ENCODE measurements at places on chromosomes 1 and 21.

- no peak for DNase-seq
Observed at GRCh38 chr1:8430476-8430875, 112.6 kb downstream of the SLC45A1 start.

GRCh38 chr1:215865060-215865459, 298.0 kb downstream of the KCTD3 start:
- no peak for DNase-seq

DNA sequence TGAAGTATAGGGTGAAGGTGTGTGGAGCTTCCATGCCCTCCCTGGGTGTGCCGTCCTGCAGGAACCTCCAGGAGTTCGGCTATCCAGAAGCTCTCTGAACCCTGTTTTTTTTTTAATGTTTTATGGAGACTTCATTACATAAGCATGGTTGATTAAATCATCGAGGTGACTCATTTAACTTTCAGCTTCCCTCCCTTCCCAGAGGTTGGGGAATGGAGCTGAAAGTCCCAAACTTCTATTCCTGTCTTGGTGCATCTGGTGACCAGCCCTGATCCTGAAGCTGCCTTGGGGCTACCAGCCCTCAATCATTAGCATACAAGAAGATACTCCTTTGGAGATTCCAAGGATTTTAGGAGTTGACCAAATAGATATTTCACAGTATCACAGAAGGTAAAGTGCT, 9.5 kb downstream of the RRP15 start:
- DNase-seq: no peak

GRCh38 chr1:200738949-200739651, 407 bp downstream of the CAMSAP2 start:
- DNase-seq: peak; percentile 81

DNA sequence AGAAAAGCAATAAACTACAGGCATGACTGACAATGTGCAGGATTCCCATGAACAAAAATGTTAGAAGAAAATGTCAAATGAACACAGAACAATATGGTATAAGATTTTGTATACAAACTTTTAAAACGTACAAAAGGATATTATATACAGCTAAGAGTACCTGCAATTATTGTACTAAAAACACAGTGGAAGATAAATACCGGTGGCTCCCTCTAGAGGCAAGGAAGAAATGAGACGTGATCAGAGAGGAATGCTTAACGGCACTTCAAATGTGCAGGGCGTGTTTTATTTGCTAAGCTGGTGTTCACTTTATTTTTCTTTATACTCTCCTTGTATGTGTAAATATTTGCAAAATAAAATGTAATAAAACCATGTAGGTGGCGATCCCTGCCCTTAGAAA, 191.8 kb upstream of the SAMSN1 start:
- DNase-seq: peak; percentile 45

GRCh38 chr1:109793089-109793485, 29.4 kb upstream of the EPS8L3 start:
- no peak for DNase-seq

GRCh38 chr1:39922251-39922688, 20.6 kb upstream of the MYCL start:
- DNase-seq: no peak

GRCh38 chr1:232335741-232336293, 294.1 kb downstream of the SIPA1L2 start:
- DNase-seq: peak; percentile 51

- no peak for DNase-seq
Observed at GRCh38 chr1:170586321-170587252, 54.6 kb downstream of the GORAB start.

GRCh38 chr21:44888581-44889550, 15.4 kb upstream of the PTTG1IP start:
- DNase-seq: no peak

- DNase-seq: peak; percentile 76
Observed at GRCh38 chr1:15128520-15129313, 24.8 kb upstream of the TMEM51 start.

GRCh38 chr21:37139154-37139553, 66.1 kb downstream of the TTC3 start:
- DNase-seq: no peak

DNA sequence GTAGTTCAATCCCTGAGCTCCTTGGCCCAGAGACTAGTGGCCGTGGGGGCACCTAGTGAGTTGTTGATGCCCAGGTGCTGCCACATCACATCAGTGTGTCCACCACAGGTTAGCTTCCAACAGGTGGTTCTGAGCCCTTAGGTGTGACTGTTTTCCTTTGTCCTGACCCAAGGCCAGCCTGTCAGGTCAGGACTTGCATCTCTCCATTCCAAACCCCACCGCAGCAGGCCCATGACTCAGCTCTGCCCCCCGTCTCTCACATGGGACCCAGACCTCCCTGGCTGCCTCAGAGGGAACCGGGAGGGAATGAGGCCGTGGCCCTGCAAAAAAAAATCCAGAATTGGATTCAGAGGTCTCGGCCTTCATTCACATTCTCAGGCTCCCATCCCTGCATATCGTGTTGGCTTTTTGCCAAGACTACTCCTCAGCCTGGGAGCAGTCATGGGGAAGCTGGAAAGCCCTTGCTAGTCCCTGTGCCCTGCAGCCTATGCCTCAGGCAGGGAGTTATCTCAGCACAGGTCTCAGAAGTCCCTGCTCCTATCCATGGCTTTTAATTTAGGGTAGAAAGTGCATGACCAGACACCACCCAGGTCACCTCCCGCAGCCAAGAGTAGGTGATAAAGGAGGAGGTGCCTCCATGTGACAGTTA, 7.2 kb downstream of the INAVA start:
- DNase-seq: no peak

DNA sequence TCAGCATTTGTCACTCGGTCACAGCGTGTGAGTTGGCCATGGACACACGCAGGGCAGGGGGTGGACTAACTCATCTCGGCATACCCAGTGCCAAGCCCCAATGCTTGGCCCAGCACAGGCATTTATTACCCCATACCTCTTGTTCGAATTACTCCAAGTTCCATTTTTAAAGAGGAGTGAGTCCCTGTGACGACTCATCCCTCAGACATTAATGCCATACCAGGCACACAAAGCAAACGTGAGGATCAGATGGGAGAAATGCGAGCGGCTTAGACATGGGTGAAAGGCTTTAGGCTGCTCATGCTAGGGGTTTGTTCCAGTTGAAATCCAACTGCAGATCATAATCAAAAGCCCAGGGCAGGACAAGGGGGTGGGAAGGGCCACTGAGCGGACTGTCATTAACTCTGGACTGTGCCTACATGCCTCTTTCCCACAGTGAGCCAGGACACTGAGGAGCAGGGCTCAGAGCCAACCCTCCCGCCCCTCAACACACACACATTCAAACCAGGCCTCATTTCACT, 118.5 kb upstream of the NGF start:
- DNase-seq: no peak

GRCh38 chr1:80050523-80050922, 1044.0 kb upstream of the ADGRL4 start:
- DNase-seq: no peak

GRCh38 chr1:108746382-108747170, at the start of gene STXBP3:
TSS of gene STXBP3 (plus strand) at chr1:108746674. CDS start at chr1:108746738, 64 bp downstream.
- peak; percentile 95 for DNase-seq

- no peak for DNase-seq
Observed at GRCh38 chr1:29524285-29525065, 288.2 kb downstream of the PTPRU start.

DNA sequence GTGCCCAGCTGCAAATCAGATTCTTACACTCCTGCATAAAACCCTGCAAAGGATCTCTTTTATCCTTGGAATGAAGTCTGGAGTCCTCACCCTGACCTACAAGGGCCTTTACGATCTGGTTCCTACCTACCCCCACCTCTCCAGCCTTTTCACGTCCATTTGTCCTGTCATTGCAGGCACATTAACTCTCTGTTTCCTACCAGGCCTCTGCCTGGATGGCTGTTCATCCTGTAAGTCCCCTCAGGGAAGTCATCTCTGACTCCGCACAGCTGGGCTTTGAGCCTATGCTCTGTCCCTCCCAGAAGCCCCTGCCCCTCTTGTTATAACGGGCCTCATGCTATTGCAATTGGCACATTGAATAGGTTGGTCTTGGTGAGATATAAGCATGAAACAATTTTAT, 96.8 kb upstream of the USP24 start:
- DNase-seq: no peak

DNA sequence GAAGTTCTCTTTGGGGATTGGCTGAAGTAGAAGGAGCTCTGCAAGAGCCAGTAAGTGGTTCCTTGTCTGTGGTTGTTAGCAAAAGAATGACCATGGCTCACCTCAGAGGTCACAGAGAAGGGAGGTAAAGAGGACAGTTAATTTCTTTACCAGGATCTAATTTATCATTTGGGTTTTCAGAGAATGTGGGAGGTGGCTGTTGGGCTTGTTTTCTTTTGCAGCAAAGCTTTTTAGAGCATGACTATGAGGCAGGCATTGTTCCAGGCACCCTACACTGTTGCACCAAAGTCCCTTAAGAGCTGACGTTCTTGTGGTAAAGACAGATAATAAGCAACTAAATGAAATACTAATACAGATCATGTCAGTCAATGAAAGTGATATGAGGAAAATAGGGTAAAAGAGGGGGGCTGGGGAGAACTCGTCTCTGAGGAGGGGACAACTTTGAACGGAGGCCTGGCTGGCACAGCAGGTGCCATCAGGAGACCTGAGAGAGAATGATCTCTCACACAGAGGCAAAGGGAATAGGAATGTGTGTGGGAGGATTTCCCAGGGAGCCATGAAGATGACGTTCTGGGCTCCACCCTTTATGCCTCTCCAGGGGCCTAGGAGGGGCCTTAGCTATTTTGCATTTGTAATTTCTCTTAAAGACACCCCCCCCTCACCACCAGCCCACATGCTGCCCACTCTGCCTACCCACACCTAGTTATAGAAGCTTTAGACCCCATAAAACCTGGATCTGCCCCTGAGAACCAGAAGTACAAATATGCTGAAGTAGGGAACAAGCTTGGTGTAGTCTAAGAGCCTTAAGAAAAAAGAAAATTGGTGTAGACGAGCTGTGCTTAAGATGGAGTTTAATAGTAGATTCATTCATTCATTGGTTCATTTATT, 177.5 kb downstream of the ROR1 start:
- no peak for DNase-seq

DNA sequence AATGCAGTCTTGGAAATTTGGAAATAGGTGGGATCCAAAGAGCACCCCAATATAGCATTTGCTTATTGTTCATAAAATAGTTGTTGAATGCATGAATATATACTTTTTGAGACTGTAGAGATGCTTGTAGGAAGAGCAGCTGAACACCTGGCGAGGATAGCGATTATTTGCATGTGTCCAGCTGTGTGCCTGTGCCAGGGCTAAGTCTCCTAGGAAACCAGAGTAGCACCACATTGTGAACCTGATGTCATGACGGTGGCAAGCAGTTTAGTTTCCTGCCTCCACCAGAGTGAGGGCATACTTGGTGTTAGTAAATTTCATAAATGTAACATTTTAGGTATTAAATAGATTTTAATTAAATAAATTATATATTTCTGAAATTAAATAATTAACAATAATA, 37.3 kb upstream of the IRF2BP2 start:
- no peak for DNase-seq

- no peak for DNase-seq
Observed at GRCh38 chr1:222123111-222123510, 381.2 kb upstream of the DUSP10 start.
